ENCODE measurements at places on chromosomes 12 and 14.

GRCh38 chr14:102018251-102018650 lies 53.9 kb downstream of the DYNC1H1 start:
- no peak overlapping the region for H3K27ac ChIP-seq
- no peak overlapping the region for H3K4me3 ChIP-seq
- no peak for DNase-seq
- H3K36me3 ChIP-seq: peaks cover 57% of the 10 kb centered on the region

GRCh38 chr12:65122703-65123102 lies 1.6 kb upstream of the WIF1 start:
- H3K27me3 ChIP-seq: peaks cover 44% of the 10 kb centered on the region
- no peaks in the 10 kb centered on the region for H3K36me3 ChIP-seq
- no peak for DNase-seq
- peaks cover 5% of the 10 kb centered on the region for H3K4me1 ChIP-seq

GRCh38 chr14:90814806-90815571 lies 1.2 kb downstream of the TTC7B start:
- peaks cover 29% of the 10 kb centered on the region for H3K27me3 ChIP-seq
- H3K36me3 ChIP-seq: no peaks in the 10 kb centered on the region
- peaks cover 4% of the 10 kb centered on the region for H3K4me1 ChIP-seq
- DNase-seq: no peak

- H3K4me1 ChIP-seq: peaks cover 53% of the 10 kb centered on the region
- peaks cover 6% of the 10 kb centered on the region for H3K36me3 ChIP-seq
- H3K27me3 ChIP-seq: peaks cover 37% of the 10 kb centered on the region
- H3K4me3 ChIP-seq: peak overlapping the region; percentile 91
- peak; percentile 61 for DNase-seq
Observed at GRCh38 chr12:47903927-47904712, 674 bp downstream of the VDR start.

DNA sequence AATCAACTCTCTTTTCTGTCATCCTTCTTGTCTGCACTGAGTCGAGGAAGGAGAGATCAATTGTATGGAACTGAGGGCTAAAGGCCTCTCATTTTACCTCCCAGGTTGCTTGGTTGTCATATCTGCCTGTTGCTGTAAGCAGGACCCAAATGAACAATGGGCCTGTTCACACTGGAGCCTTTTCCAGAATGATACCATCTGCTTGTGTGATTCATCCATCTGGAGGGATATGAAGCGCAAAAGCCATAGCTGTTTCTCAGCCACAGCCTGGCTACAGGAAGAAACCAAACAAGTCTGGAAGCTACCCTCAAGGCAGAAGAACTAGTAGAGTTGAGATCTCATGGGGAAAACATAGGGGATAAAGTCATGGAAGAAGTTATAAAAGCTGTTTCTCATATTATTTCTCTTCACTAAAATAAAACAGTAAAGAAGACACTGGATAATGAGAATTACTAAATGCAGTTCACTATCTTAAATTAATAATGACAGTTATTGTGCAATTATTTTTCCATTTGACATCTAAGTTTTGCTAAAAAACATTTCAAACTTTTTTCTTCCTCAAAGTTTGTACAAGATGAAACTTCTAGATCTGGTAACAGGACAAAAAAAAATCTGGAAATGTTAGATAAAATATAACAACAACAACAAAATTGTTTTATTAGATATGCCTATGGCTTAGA lies 106.3 kb downstream of the SPTSSA start:
- peaks cover 2% of the 10 kb centered on the region for H3K4me1 ChIP-seq
- H3K36me3 ChIP-seq: no peaks in the 10 kb centered on the region
- H3K27ac ChIP-seq: no peak overlapping the region

DNA sequence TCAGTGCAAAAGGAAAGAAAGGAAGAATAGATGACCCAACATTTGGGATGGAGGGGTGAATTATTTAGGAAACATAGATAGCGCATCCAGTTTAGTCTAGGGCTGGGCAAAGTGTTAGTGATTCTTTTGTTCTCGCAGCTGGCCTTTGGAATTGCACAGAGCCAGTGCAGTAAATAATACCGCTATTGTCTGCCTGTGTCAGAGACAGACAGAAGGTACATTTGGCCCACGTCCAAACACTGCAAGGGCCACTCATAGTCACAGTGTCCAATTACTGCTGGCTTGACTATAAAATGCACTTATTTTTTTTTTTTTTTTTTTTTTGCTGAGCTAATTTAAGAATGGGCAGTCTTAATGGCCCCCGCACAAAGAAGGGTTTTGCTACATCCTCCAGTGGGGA lies 638.6 kb downstream of the BCL11B start:
- no peaks in the 10 kb centered on the region for H3K27me3 ChIP-seq
- no peak for DNase-seq
- no peak overlapping the region for H3K4me3 ChIP-seq
- H3K27ac ChIP-seq: no peak overlapping the region
- H3K36me3 ChIP-seq: no peaks in the 10 kb centered on the region

DNA sequence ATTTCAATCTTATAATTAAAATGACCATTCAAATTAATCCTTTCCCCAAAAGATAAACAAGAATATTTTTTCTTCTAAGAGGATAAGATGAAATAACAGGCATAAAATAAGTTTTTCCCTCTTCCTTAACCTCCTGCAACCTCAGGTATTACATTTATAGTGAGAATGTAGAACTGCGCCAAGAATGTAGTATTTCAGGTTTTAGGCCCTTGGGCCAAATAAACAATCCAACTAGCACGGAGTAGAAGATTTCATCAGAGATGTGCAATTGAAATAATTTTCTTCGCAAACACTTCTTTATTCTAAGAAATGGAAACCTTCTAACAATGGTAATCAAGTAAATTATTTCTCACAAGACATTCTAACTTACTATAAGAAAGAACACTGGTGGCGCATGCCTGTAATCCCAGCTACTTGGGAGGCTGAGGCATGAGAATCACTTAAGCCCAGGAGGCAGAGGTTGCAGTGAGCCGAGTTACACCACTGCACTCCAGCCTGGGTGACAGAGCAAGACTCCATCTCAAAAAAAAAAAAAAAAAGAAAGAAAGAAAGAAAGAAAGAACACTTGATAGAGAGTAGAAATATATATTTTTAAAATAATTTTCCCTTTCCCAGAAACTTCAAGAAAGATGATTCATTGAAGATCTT lies 100.8 kb downstream of the TAOK3 start:
- H3K4me3 ChIP-seq: no peak overlapping the region
- H3K27ac ChIP-seq: no peak overlapping the region
- peaks cover 5% of the 10 kb centered on the region for H3K4me1 ChIP-seq
- DNase-seq: no peak
- H3K27me3 ChIP-seq: no peaks in the 10 kb centered on the region

DNA sequence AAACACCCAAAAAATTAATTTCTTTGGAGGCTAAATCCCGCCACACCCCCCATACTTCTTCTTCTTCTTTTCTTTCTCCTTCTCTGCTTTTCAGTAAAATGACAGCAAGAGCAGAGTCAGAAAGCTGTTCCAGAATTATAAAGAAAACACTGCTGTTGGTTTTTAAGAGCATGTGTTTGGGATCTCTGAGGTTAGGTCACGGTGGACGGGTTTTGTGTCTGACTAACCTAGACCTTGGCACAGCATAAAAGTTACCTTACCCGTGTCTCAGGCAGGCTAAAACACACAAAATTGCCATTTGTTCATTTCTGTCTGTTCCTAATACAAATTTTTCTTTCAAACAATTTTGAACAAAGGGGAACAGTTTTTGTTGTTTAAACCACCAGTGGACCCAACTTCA lies 540.8 kb downstream of the NRXN3 start:
- no peaks in the 10 kb centered on the region for H3K4me1 ChIP-seq
- H3K36me3 ChIP-seq: no peaks in the 10 kb centered on the region
- H3K27ac ChIP-seq: no peak overlapping the region
- no peak for DNase-seq

GRCh38 chr14:80845856-80846255 lies 95.7 kb downstream of the CEP128 start:
- DNase-seq: no peak
- H3K27me3 ChIP-seq: no peaks in the 10 kb centered on the region
- no peak overlapping the region for H3K4me3 ChIP-seq
- no peak overlapping the region for H3K27ac ChIP-seq
- no peaks in the 10 kb centered on the region for H3K4me1 ChIP-seq

DNA sequence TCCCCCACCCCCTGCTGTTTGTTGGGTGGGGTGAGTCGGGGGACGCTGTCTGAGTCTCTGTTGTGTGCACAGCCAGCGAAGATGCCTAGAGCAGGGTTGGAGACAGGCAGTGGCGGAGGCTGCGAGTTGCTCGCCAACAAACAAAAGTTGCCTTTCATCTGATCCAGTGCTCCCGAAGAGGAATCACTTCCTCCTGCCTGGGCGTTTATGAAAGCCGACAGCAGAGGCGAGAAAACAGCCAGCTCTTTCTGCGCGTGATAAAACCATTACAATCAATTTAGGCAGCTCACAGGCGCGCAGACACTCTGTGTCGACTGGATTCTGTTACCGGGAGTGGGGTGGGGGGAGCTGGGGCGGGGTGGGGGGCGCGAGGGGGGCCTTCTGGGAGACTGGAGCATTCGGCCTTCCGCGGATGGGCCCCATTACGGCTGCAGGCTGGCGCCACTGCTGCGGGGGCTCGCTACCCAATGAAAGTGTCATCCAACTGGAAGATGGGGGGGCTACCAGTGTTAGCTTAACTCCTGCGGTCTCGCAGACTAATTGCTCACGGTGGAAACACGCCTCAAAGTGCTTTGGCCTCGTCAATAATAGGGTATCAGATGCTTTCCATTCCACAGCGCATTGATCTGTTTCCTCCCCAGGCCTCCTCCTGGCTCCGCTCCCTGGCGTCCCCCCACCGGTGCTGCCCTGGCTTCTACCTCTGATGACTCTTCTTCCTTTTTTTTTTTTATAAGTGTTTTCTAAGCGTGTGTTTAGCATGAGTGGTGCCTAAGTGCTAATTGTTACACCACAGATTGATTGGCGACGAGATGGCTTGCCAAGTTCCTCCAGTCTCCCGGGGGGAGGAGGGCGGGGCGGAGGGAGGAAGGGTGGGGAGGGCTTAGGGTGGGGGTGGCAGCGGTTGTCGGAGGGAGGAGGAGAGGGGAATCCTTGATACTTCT lies 678.4 kb downstream of the MED13L start:
- H3K27ac ChIP-seq: no peak overlapping the region
- H3K4me3 ChIP-seq: no peak overlapping the region
- no peak for DNase-seq

DNA sequence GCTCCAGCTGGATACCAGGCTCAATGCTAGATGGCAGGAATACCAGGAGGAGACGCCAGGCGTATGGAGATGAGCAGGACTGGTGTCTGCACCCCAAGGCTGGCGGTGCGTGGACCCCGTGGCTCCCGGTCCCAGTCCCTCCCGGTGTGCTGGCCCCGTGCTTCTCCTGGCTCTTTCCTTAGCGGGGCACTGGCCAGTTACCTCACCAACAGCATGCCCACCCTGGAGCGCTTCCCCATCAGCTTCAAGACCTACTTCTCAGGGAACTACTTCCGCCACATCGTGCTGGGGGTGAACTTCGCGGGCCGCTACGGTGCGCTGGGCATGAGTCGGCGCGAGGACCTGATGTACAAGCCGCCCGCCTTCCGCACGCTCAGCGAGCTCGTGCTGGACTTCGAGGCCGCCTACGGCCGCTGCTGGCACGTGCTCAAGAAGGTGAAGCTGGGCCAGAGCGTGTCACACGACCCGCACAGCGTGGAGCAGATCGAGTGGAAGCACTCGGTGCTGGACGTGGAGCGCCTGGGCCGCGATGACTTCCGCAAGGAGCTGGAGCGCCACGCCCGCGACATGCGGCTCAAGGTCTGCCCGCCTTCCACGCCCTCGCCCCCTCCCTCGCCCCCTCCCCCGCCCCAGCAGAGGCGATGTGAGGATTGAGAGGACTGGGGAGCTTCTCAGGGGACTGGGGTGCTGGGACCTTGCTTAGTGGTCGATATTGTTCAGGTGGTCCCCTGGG lies 14.6 kb downstream of the VASH1 start:
- H3K36me3 ChIP-seq: no peaks in the 10 kb centered on the region
- no peaks in the 10 kb centered on the region for H3K27me3 ChIP-seq
- H3K4me1 ChIP-seq: peaks cover 5% of the 10 kb centered on the region
- DNase-seq: no peak

- peaks cover 59% of the 10 kb centered on the region for H3K36me3 ChIP-seq
- peak; percentile 62 for DNase-seq
- no peaks in the 10 kb centered on the region for H3K27me3 ChIP-seq
- no peaks in the 10 kb centered on the region for H3K4me1 ChIP-seq
- H3K4me3 ChIP-seq: no peak overlapping the region
Observed at GRCh38 chr14:92973261-92973797, 50.4 kb downstream of the CHGA start.

DNA sequence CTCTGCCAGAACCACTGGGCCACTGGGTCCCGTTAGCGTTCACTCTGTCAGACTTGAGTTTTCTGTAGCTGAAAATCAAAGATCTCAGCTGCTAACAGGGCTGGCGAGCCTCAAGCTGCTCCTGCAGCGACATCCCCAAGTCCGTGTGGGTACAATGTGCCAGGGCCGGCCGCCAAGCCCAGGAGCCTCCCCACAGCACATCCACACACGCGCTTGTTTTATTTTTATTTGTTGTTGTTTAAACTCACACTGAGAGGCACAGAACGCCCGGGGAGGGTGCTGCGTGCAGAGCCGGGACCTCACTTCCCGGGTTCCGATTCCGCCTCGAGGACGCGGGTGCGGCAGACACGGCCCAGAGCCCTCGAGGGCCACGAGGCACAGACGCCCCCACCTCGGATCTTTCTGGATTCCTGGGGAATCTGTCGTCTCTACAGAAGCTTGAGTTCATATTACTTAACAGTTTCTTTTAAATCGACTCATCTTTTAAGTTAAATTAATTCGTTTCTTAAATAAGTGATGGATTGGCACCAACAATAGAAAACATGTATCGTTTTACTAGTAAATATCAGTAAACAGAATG lies 9.3 kb downstream of the GALNT9 start:
- no peaks in the 10 kb centered on the region for H3K36me3 ChIP-seq
- H3K27ac ChIP-seq: no peak overlapping the region
- H3K4me3 ChIP-seq: no peak overlapping the region
- peaks cover 5% of the 10 kb centered on the region for H3K4me1 ChIP-seq
- H3K27me3 ChIP-seq: peaks cover 11% of the 10 kb centered on the region

DNA sequence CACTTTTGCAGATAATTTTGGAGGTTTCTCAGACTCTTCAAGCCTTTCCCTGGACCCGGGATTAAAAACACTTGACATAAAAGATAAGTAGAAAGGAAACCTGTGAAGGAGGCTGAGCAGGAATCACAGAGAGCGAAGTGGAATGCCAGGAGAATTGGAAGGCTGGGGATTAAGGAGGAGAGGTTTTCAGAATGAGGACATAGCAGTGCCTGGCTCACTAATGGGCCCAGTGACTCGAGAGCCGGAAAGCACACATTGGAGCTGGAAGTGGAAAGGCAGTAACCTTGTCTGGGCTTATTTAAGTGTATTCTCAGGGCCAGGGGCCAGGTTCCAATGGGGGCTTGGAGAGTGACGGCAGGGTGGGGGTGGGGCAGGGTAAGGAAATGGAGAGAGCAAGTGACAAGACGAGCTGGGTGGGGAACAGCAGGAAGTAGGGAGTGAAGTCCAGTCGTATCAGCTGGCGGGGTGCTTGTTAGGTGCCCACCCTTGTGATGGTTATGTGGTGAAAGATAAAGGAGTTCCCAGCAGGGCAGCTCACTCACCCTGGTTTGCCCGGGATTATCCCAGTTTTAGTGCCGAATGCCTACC lies 13.1 kb downstream of the EVL start:
- peak overlapping the region; percentile 88 for H3K27ac ChIP-seq
- peaks cover 68% of the 10 kb centered on the region for H3K36me3 ChIP-seq
- peak overlapping the region; percentile 96 for H3K4me3 ChIP-seq
- H3K4me1 ChIP-seq: peaks cover 85% of the 10 kb centered on the region
- DNase-seq: no peak
